Activated CD4-positive, alpha-beta T cell treated with anti-CD3 and anti-CD28 coated beads, Interleukin-2, amount 10 ng/mL, durations not matched to agents 7 days and 5 days (primary cell): ENCODE measurements at places on chromosomes 7 and 10.

DNA sequence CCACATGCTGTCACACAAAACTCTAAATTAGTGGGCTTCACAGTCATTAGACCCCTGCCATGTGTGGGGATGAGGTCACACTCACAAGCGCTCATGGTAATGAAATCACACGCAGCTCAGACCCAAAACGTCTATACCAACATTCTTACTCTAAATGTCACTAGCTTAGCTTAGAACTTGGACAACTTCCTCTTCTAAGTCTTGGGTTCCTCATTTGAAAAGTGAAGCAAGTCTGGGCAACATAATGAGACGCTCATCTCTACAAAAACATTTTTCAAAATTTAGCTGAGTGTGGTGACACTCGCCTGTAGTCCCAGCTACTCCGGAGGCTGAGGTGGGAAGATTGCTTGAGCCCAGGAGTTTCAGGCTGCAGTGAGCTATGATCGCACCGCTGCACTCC, 92.7 kb upstream of the MACROH2A2 start:
- no peak for DNase-seq

DNA sequence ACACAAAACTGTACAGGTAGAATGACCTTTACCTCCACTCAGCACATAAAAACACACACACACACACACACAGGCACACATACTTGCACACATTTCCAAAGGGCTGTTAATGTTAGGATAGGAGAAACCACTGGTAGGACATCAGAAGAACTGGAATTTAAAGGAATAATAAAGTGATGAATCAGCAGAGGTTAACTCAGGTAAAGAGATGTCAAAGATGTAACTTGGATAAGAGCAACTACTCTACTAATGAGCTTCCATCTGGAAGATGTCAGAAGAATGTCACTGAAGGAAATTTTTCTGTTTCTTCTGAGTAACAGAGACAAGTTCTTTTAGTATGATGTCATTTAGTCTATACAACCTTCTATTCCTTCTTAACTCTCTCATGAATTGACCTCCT, 26.4 kb upstream of the GPR37 start:
- DNase-seq: no peak

- no peak for DNase-seq
Observed at GRCh38 chr7:50534690-50535290, 30.4 kb downstream of the DDC start.

- no peak for DNase-seq
Observed at GRCh38 chr10:114279289-114279688, 40.2 kb downstream of the VWA2 start.

DNA sequence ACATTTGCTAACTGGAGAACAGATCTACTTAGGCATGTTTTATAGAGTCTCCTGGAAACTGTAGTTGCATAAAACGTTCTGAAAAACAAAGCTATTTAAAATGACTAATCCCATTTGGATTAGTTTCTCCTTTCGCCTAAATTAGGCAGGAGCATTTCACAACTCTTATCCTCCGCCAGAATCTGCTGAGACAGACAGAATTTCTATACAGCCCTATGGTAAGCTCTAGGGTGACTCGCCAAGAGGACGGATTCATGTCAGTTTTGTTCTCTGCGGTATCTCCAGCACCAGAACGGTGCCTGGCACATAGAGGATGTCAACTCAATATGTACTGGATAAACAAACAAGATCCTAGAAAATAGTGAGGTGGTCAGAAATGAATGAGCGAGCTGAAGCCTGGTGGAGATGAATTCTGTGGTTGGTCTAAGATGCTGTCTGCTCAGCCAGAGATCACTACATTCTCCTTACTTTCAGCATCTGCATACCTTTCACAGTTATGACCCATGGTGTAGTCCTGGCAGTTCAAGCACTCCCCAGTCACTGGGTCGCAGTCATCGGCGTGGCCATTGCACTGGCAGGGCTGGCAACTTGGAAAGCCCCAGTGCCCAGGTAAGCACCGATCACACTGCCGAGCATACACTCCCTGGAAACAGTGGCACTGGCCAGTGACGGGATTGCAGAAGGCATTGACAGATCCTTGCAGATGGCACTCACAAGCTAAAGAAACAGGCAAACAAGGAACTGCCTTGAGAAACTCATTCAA, 44.0 kb downstream of the LAMB1 start:
- DNase-seq: no peak

GRCh38 chr10:42963312-42963711, 113.6 kb upstream of the RET start:
- DNase-seq: no peak

DNA sequence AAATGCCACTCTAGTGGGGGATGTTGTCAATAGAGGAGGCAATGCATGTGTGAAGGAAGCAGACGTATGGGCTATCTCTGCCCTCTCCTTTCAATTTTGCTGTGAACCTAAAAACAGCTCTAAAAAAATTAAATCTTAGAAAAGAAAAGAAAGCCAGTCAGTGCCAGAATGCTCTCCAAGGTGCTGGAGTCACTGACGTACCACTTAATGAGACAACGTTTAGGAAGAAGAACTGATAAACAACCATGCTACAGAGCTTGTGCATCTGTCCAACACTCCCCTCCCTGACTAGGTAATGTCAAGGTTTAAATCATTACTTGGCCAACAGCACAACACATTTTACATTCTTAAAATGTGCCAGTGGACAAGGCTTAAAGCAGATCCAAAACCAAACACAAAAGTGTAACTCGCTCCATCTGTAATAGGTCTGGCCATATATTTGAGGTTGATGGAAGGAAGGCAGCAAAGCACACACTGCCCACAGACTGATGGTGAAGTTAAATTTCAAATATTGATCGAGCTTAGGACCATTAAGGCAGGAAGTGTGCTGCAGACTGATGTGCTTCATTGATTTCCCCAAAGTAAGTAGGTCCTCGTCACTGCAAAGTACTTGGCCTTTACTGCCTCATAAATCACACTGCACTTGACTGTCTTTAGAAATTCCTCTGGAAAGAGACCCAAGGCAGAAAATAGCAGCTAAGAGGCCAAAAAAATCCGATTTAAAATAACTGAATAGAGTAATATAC, 15.5 kb downstream of the ARMH3 start:
- no peak for DNase-seq

- no peak for DNase-seq
Observed at GRCh38 chr10:129483430-129484010, 16.5 kb downstream of the MGMT start.

DNA sequence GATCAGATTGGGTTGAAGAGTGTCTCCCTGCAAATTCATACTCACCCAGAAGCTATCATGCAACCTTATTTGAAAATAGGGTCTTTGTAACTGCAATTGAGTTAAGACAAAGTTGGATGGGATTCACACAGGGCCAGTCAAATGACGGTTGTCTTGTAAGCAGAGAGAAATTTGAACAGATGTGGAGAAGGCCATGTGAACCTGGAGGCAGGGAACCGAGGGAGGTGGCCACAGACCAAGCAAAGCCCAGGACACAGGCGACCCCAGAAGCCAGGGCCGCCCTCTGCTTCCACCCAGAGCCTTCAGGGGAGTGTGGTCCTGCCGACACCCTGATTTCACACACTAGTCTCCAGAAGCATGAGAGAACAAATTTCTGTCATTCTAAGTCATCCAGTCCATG, 140.8 kb downstream of the SFMBT2 start:
- no peak for DNase-seq

DNA sequence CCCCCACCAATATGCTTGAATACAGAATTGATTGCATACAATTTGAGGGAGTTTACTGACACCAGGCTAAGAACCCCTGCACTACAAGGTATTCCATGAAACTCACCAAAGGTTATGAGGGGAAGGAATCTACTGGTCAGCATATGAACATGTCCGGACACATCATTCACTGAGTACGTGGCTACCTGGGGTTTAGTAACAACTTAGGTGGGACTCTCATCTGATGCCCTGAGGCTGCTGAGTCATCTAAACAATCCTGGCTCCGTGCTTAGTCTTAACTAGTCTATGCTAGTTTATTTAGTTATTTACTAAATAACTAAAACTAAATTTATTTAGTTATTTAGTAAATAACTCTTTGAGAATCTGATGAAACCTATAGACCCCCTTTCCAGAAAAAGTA, 11.3 kb downstream of the PI4K2A start:
- no peak for DNase-seq

DNA sequence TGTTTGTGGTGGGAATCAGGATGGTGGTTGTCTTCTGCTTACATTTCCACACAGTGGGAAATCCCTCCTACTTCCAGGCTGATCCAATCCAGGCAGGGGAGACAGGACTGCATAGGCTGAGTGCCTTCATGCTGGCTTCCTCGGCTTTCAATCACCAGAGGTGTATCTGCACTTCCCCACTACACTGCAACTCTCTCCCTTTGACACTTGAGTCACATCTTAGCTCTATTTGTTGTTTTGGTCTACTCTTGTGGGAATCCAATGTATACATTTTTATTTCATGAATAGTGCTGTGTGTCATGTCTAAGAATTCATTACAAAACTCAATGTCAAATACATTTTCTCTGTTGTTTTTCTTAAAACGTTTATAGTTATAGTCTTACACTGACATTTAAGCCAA, 735.6 kb downstream of the XPNPEP1 start:
- no peak for DNase-seq

DNA sequence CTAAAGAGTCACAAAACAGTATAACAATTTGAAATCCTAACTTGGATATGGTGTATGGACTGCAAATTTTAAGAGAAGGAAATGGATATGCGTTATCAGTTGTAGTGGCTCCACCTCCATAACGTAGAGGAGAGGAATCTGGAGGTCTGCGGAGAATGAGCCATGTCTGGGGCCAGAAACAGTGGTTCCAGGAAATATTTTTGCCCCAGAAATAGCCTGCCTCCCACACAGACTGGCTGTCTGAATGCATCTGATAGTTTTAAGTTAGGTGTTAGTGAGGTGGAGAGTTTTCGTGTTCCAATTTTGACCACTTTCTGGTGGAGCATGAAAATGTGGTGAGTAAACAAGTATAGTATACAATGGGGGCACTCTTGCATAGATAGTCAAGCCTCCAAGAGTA, 1.6 kb downstream of the PHTF2 start:
- DNase-seq: no peak

DNA sequence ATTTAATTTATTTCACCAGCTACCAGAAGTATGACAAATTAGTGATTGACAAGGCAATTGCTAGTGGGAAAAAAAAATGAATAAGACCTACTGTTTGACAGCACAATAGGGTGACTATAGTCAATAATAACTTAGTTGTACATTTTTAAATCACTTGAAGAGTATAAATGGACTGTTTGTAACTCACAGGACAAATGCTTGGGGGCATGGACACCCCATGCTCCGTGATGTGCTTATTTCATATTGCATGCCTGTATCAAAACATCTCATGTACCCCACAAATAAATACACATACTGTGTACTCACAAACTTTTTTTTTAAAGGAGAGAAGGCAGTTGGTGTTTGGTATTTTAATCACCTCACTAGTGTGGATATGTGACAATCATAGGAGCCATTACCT, 181.1 kb downstream of the CACNB2 start:
- no peak for DNase-seq

DNA sequence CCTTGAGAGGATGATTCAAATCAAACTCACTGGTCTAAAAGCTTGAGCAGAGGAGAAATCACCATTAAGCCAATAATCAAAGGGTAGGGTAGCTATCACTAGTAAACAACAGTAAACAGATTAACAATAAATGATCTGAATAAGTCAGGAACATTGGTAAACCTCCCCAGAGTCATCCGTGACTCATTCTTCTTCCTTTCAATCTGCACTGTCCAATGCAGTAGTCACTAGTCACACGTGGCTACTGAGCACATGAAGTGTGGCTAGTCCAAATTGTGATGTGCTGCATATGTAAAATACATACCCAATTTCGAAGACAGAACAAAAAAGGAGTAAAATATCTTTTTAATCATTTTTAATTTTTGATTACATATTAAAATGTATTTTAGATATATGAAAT, 64.0 kb downstream of the ERCC6 start:
- DNase-seq: no peak

GRCh38 chr10:127932521-127933270, 25.8 kb downstream of the PTPRE start:
- DNase-seq: no peak

DNA sequence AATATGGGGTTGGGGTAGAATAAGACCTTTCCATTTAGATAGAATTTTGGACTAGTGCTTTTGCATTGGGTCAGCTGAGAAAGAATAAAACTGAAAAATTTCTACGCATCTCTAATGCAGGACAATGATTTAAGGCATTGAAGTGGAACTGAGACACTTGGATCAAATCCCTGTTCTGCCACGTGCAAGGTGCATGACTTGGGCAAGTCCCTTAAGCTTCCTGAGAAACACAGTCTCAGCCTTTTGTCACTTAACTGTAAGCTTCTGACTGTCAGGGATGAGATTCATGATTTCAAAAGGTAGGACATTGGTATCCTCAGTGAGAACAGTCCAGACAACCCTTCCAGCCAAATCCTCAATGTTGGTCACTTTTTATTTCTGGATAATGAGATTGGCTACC, 59.2 kb downstream of the ENTPD1 start:
- no peak for DNase-seq

DNA sequence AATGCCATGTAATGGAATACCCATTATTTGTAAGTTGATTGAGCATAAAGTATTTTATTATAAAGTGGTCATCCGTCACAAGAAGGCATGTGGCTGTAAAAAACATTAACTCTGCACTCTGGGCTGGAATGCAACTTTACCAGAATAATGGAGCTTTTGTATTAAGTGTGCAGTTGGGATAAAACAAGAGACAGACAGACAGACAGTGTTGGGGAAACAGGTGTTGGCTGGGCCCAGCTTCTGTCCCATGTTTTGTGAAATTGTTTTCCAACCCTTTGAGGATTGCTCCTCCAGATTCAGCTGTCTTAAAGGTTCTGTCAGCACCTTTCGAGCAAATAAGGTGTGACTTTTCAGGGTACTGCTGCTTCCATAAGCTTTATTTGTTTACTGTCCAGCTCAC, 67.9 kb upstream of the NFKB2 start:
- DNase-seq: no peak

GRCh38 chr10:121085367-121085766, 234.2 kb downstream of the WDR11 start:
- no peak for DNase-seq

DNA sequence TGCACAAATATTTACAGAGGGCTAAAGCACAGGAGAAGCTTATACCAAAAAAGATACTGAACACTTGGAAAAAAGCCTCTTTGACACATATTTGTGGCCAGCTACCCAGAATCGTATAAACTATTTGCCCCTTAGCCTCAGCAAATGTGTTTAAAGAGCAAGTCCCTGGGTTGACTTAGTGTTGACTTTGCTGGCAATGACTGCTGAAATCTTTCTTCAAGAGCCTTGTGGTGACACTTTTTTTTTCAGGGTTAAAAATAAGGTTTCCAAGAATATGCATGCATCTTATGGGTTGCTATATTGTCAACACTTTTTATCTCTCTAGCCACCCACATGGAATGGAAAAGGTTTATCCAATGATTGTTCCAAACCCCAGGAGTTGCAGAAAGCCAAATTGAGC, 14.9 kb upstream of the PLEKHS1 start:
- DNase-seq: no peak
